ENCODE measurements at places on chromosomes 6 and 20. TPM values are rescaled to one million over a fixed set of nuclear protein-coding genes. Genes with fewer than 3 reads are reported as not detected.

Gene PPP1R14C
- not detected for total RNA-seq

Gene KIF25
- total RNA-seq = not detected

GRCh38 chr6:18388942-18389341 is 1.8 kb downstream of the RNF144B start:
- DNase-seq = no peak

GRCh38 chr6:70277470-70277869 is 25.4 kb downstream of the COL9A1 start:
- no peak for DNase-seq

Gene SRSF12
- 0.82 TPM for total RNA-seq

DNA sequence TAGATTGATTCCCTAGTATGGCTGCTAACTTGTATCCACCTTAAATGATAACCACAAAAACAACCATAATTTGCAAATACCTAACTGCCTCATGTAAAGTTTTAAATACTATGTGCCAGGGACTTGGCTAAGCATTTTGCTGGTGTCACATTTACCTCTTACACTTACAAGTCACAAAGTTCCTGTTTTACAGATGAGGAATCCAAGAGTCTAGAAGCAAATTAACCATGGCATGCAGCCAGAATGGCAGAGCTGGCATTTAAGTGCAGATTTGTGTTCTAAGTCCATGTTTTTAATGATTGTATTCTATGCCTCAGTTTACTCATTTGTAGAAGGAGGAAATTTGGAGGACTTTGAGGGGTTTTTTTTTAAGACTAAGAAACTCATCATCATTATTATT is 696.7 kb downstream of the PTPRT start:
- DNase-seq = no peak

DNA sequence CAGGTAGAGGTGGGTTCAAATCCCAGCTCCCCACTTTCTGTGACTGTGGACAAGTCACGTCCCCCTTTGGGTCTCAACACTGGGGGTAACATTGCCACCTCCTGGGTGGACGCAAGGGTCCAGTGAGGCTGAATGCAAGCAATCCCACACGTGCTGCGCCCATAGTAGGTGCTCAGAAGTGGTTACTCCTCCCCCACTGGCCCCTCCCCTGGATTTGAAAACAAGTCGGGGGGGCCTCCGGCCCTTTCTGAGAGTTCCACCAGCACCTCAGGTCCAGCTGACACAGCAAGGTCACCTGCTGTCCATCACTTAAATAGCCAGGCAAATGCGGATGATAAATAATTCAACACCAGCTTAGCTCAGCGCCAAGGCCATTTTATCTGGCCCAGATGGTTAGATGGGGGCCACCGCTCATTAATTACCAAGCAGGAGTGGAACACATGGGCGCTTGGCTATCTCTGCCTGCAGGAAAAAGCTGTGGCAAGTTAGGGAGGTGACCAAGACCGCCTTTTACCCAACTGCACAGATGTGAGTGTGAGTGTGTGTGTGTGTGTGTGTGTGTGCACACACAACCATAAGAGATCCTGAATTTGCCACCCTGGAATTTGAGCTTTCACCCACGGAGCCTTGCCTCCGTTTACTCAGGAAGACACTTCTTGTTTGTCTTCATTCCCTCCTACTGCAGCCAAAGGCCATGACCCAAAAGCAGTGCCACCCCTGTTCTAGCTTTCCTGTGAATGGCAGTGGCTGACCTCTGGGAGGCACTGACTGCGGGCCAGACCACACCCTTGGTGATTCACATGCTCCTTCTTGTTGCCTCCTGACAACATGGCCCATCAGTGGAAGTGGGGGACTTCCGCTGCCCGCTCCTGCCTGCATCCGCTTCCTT is 34.7 kb upstream of the KCNB1 start:
- DNase-seq = peak; percentile 55

Gene TRIM31
- total RNA-seq = 0.36 TPM

GRCh38 chr6:44668391-44668930 is 281.0 kb downstream of the CDC5L start:
- no peak for DNase-seq

- DNase-seq = no peak
Measured at GRCh38 chr6:11432713-11433450, 104.7 kb upstream of the TMEM170B start.

GRCh38 chr6:1312203-1312472 is 240 bp downstream of the FOXQ1 start:
- DNase-seq = no peak

Gene MOG
- not detected for total RNA-seq

Gene TNF
- total RNA-seq = not detected

DNA sequence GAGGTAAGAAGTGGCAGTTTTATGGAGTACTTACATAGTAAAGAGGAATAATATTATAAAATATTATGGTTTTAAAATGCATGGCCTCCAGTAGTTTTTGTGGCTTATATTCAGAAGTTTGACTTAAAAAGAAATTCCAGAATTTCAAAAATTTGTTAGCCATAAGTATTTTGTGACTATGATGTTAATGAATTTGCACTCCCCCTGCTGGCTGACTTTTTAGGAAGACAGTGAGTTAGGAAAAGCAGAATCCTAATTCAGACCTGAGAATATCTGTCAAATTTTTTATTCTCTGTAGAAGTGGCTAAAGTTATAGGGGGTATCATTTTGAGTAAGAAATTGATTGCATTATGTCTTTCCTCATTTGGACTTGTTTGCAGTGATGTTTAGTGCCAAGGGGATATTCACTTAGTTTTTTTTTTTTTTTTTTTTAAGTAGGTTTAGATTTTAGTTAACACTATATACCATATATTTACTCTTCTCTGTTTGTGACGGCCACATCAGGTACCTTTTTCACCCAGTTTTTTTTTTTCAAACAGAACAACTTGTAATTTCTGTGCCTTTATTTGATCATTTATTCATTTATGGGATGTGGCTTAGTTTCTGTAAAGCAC is 40.8 kb downstream of the ZFAND3 start:
- DNase-seq = no peak

DNA sequence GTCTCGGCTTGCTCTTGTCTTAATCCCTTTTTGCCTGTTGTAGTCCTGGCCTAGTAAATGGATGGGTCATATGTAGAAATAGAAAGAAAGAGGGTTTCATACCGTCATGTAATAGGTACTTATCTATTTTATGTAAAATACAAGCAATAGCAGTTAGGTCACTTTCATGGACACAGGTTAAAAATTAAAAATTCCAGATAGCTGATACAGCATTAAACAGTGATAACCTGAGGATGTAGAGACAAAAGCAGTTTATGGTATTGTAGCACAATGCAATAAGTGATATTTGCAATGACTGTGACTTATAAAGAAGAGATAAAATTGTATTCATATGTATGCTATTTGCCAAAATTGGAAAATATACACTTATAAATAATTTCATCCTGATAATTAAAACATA is 96.9 kb downstream of the CCDC170 start:
- no peak for DNase-seq

Gene CENPQ
- total RNA-seq = 3.9 TPM
